Fibroblast of mammary gland (primary cell): ENCODE measurements at places on chromosomes 3 and 15.

GRCh38 chr15:66004618-66005262 lies 135.4 kb downstream of the RAB11A start:
- DNase-seq = peak; percentile 34

DNA sequence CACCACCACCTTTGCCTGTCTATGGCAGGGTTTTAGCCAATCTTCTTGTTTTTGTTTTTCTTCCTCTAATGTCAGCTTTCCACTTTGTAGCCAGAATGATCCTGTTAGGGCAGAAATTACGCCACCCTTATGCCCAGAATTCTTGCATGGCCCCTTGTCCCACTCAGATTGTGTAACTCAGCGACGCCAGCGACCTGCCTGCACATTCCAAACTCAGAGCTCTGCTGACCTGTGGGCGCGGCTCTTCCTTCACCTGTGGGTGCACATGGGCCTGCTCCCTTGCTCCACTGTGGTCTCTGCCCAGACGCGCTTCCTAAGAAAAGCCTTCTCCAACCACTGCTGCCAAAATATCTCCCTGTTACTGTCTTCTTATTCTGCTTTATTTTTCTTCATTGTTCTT lies 45.0 kb downstream of the MED12L start:
- no peak for DNase-seq

DNA sequence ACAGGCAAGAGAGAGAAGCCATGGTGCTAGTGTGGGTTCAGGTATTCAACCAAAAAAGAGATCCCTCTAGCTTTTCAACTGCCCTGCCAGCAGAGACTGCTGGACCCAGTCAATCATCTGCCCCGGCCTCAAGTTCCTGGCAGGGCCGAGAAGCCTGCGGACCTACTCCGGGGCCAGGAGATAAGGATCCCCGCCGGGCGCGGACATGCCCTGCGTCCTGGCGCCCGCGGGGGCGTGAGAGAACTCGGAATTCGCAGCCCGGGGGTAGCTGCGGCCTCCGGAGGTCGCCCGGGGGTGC lies 821 bp upstream of the MAGI1 start:
- peak; percentile 21 for DNase-seq

DNA sequence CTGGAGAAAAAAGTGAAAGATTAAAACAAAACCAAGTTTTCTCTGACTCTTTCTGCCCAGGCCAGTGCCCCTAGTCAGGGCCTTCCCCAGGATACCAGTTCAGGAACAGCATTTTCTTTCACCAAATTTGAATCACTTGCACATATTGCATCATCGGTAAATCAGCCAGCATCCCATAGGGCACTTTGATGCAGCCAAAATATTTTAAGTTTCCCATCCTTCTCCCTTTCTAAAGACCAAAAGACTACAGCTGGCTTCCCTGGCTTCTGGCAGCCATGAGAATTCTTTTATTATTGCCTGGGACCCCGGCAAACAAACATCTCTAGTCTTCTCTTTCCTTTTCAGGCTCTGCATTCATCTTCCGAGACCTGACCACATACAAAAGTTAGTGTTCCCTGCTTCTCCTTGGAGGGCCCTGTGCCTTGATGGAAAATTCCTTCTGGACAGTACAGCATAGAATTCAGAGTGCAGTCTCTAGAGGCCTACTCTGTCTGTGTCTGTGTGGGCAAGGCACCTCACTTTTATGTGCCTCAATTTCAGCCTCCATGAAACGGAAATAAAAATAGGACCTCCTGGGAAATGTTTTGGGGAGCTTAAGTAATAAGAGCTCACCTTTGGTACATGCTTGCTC lies 348.0 kb downstream of the VPS13C start:
- no peak for DNase-seq

DNA sequence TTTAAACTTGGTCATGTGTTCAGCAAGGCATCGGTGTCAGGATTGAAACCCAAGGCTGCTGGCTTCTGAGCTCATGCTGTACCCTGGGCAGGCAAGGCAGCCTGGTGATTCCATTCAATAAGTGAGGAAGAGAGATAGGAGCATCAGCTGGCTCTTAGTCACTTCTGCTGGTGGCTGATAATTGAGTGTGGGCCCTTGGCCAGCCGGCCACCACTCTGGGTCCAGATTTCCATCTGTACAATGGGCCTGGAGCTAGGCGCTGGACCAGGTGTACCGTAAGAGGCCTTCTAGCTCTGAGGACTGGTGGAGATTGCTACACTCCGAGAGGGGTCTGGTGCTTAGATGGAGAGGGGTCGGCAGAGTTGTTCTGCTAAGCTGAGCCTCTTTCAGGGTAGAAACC lies 4.3 kb downstream of the CD276 start:
- peak; percentile 73 for DNase-seq

DNA sequence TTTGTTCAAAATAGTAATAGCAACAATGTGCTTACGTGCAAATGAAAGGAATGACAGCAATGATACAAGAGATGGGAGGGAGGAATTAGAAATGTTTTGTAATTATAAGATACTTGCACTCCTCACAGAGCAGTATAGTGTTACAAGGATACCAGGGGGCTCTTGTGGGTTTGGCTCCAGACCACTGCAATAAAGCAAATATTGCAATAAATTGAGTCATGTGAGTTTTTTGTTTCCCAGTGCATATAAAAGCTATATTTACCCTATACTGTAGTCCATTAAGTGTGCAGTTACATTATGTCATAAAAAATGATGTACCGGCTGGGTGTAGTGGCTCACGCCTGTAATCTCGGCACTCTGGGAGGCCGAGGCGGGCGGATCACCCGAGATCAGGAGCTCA lies 864.3 kb downstream of the NSUN3 start:
- DNase-seq = no peak

DNA sequence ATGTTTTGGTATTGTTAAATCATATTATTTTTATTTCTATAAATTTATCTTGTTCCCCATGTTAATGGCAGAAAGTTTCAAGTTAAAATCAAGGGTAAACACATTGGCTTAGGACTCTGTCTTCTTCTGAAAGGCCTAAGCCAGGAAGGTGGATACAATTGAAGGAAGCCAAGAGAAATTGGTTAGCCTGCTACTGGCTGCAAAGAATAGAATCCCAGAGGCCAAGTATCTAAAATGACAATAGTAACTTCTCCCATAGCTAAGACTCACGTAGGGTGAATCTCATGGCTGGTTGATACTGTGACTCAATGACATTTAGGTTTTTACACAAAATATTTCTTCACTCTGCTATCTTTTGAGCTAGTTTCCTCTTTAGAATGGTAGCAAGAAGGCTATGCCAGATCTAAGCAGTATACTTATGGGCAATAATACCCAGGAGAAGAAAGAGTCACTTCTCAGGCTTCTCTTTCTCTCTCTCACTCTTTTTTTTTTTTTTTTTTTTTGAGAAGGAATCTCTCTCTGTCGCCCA lies 621.5 kb upstream of the TBL1XR1 start:
- DNase-seq = no peak

DNA sequence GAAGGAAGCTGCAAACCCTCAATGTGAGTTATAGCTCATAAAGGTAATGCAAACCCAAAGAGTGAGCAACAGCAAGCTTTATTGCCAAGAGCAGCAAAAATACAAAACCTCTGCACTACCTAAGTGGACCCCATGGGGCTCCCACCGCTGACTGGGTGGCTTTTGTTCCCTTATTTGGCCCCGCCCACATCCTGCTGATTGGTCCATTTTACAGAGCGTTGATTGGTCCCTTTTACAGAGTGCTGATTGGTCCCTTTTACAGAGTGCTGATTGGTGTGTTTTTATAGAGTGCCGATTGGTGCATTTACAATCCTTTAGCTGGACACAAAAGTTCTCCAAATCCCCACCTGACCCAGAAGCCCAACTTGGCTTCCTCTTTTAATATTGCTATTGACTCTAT lies 154.5 kb upstream of the NSMCE3 start:
- no peak for DNase-seq

GRCh38 chr3:101159478-101159877 lies 160.9 kb downstream of the IMPG2 start:
- no peak for DNase-seq

GRCh38 chr15:43095708-43096347 lies 10.0 kb downstream of the UBR1 start:
- peak; percentile 45 for DNase-seq

DNA sequence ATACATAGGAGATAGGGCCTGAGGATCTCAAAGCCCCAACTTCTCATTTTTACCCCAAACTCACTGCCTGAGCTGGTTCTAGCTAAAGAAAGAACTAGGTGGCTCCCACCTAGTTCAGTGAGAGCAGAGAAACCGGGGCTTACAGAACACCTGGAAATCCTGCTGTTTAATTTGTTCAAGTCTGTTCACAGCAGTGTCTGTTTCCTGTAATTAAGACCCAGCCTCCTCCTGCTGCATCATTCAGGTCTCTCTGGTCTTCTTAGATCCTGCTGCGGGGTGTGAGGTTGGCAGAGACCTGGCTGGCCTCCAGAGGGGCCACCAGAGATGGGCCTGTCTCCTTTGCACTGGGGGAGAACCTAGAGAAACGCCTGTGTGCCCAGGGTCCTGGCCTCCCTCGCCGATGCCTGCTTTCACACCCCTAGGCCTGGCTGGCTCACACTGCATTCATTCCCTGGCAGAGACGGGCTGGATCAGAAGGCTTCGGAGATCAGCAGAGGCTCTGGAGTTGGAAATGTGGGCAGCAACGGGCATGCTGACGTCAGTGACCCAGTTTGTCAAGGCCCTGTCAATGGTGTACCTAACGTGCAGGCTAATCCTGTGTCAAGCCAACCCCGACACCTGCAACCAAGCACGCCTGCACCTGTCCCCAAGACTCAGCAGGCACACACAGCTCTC lies 4.9 kb upstream of the CHRNA3 start:
- no peak for DNase-seq

- peak; percentile 7 for DNase-seq
These were observed 478.2 kb upstream of the DPH6 start for GRCh38 chr15:36024031-36024688.

- DNase-seq = no peak
These were observed 96.5 kb downstream of the TGFBR2 start for GRCh38 chr3:30702828-30703397.

- no peak for DNase-seq
These were observed 39.3 kb upstream of the SEMA6D start for GRCh38 chr15:47678040-47678439.

DNA sequence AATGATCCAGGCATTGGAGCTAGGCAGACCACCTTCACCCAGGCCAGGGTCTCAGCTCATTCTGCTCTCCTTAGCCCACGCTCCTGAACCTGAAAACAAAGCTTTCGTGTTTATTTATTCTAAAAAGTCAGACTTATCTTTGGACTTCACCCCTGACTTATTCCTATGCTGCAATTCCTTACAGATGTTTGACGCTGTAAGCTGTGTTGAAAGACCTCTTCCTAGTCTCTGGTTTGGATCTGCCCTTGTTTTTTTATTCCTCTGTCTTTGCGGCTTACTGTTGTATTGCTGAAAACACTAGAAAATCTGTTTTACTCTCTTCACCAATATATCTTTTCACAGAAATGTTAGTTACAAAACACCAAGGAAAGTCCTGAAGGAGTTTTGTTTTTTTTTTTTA lies 40.5 kb upstream of the LDHAL6B start:
- DNase-seq = peak; percentile 68

GRCh38 chr3:152516216-152516615 lies 247.5 kb downstream of the MBNL1 start:
- DNase-seq = no peak

GRCh38 chr3:196423044-196423781 lies 9.0 kb downstream of the UBXN7 start:
- peak; percentile 36 for DNase-seq

GRCh38 chr3:101779822-101780381 lies 891 bp downstream of the NXPE3 start:
- DNase-seq = peak; percentile 3

DNA sequence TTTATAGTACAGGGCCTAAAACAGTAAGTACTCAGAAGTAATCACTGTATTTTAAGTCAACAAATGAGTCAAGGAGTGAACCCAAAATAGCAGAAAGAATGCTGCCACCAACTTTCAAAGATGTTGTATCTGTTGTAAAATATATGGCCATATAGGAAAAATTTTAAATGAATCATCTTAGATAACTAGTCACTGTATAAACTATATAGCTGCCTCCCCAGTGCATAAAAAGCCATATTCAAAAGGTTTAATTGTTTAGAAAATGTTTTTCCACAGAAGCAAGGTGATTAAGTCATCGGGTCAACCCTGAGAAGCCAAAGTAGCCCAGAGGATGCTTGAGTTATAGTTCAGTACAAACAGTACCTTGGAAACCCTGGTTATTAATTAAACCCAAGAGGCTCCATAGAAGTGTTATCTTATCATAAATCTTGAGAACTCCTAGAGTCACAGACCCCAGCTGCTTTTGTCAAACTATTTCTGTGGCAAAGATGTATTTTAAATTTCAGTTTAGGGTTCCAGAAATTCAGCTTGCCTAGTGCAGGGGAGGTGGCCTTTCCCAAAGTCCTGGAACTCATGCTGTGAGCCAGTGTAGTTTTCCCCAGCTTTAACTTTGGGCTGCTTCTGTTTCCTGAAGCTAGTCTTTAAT lies 39.2 kb downstream of the MBNL1 start:
- DNase-seq = peak; percentile 50

DNA sequence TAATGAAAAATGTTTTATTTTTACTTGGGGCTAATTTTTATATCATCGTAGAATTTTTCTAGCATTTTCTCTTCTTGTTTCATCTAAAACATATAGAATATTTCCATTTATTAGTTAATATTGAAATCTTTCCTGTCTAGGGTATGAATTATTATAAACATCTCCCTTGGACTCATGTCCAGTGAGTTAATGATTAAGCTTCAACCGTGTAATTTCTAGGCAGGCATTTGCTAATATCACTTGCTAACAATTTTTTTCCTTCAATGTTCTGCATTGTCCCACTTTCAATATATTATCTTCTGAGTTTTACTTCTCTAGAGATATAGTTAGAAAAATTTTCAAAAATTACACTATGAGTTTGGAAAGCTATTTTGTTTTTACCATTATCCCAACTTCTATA lies 1371.6 kb upstream of the EPHA6 start:
- DNase-seq = no peak

- peak; percentile 51 for DNase-seq
These were observed 631 bp upstream of the PRICKLE2 start for GRCh38 chr3:64225695-64226499.

GRCh38 chr3:123632161-123632655 lies 47.4 kb upstream of the HACD2 start:
- no peak for DNase-seq

DNA sequence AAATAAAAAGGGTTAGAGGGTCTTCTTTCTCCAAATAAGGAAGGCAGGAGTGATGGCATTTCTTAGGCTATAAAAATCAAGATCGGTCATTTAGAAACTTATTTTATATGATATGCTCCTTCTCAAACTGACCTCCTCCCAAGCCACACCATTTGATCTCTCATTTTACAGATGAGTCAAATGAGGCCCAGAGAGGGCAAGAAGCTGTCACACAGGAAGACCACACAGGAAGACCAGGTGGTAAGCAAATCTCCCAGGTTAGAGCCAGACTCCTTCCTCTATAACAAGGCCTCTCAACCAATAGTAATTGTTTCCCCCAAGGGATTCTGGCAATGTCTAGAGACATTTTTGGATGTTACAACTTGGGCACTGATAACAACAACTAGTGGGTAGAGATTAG lies 13.8 kb downstream of the TLE3 start:
- DNase-seq = no peak

- no peak for DNase-seq
These were observed 55.0 kb downstream of the SLC6A1 start for GRCh38 chr3:11047500-11047899.

DNA sequence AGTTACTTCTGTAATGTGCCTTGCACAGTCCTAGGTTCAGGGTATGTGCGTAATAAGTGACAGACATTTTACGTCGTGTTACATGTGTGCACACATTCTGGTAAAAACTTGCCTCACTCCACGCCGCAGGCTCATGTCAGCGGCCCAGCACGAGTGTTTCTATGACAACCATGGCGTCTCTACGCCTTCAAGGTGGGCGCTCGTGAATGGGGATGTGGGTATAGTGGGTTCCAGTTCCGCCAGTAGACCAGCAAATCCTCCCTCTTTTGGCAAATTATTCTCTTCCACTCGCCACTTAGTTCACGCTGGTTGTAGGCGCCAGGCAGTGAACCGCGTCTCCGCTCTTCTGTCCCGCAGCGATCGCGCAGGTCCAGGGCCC lies 40.3 kb downstream of the CHST14 start:
- DNase-seq = peak; percentile 27
